ENCODE measurements at places on chromosomes 11 and 22.

DNA sequence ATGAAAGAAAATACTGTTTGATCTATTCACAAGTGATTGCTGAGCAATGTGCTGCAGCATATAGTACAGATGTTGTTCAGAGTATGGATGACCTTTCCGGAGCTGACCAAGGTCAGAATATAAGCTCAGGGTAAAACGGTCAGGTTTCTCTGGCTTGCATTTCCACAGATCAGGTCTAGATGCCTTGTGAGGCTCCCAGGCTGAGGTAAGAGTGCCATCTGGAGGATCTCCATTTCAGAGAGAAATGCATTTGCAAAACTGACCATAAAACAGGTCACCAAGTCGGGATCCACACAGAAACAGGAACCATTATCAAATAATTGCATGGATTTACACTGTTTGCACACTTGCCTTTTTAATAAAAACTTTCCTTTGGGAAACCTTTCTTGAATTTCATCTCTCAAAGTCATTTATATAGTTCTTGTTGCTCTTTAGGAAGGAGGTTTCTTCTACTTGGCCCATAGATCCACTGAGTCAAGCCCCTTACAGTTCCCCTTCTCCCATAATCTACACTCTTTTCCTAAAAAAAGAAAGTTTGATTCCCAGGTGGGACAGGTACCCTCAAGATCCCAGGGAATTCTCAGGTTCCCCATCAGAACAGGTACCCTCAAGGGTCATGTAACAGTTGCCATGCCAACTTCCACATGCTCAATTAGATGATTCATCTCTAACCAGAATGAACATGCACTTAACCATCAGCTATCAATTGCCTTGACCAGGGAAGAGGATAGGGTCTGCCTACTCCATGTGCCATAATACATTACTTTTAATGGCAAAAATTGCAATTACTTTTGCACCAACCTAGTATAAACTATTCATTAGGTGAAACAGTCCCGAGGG lies 25.0 kb upstream of the TMPRSS5 start:
- DNase-seq, result peak; percentile 15

- DNase-seq, result no peak
Measured at GRCh38 chr11:61846362-61847020, 18.4 kb downstream of the FADS2 start.

DNA sequence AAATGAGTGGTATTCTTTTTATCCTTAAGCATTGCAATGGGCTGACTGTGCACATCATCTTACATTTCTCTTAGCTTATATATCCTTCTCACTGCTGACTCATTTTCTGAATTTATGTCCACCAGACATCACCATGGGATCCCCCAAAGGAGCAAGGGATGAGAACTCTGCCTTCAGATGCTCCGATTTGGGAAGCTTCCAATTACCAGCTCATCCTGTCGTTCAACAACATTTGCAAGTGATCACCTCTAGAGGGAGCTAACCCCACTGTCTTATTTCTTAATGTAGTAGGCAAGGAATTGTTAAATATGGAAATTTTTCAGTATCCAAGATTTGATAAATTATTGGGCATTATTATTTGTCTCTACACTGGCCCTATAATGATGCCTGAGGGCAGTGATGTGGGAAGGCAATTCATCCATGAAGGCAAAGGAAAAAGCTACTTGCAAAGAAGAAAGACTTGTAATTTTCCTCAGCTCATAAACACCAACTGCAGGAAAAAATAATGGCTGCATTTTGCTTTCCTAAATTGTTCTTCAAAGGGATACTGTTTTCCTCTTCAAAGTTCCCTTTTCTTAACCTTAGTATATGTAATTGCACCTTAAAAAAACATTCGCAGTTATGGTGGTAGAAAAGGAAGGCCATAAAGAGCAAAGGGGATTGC lies 102.4 kb upstream of the FSHB start:
- DNase-seq, result no peak

DNA sequence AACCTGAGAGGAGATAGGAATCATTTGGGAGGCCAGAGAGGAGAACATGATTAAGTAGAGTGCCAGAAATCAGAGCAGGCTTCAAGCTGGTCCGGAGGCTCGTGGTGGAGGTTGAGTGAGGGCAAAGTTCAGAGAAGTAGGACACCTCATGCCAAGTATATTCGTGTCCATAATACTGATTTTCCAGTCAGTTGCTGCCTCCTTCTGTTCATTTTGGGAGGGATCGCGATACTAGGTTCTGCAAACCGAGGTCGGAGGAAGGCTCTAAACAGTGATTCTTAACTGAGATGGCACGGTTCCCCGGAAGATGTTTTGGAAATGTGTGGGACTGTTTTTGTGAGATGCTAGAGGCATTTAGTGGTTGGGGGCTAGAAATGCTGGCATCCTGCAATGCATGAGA lies 13.6 kb upstream of the CD3E start:
- DNase-seq, result no peak

- no peak for DNase-seq
Measured at GRCh38 chr11:12494699-12495098, 117.3 kb downstream of the PARVA start.

DNA sequence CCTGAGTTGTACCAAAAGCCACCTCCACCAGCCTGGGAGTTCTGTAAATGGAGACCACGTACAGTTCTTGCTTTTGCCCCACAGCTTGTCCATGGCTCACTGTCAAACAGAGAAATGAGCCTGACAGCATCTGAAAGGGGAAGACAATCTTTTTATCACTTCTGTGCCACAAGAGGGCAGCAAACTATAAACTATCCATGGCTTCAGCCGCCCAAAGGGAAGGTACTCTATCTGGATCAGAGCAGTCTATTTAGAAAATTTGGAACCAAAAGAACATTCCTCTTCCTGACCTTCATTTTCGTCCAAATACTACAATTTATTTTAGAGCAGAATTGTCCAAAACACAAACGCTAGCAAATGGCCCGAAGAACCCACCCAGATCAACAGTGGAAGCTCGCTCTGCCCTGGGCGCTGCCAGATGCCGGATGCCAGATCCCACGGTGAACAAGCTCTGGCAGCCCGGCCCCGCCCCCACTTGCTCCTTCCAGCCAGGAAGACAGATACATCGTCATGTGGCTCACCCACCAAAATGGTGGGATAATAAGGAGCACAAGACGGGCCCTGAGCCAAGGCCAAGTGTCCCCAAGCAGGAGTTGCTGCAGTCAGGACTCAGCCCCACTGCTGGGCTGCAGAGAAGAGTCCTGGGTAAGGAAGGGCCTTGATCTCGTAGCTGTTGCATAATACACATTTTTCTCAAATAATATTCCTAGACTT lies 23.9 kb upstream of the SCGB1A1 start:
- peak; percentile 53 for DNase-seq

DNA sequence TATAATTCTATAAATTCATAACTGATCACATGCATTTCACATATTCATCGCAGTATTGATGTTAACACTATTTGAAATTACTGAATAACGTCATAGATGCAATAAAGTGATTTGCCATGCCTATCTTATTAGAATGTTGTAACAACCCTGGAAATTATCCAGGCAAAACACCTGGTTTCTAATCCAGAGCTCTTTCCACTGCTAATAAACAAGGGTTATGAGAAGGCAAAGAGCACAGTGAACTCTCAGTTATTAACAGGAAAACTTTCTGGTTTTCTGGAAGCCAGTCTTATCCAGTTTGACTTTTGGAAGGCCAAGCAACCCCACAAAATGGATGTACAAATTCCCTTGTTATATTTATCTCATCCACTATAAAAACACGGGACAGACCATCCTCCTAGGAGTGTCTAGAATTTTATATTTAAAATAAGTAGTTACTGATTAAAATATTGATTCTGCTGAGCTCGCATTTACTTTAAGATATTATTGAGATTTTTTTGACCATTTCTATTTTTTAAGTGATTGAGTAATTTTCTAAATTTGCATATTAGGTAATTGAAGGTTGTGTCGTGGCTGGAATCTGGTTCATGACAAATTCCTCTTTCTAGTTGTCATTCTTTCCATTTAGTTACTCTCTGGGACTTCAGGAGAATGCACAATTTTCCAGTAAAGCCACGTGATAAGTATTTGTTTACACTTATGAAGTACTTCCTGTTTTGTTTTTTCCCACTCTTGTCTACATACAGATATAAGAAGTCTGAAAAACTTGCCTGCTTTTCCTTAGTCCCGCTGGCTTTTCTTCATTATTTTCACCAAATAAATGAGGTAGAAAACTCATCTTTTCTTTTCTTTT lies 47.9 kb downstream of the DCUN1D5 start:
- DNase-seq, result no peak
